ENCODE measurements at places on chromosomes 4 and X.

- no peak for DNase-seq
These were observed 1.2 kb upstream of the TADA2B start for GRCh38 chr4:7041801-7042502.

GRCh38 chr4:41281038-41281634 lies 24.4 kb downstream of the UCHL1 start:
- peak; percentile 75 for DNase-seq

GRCh38 chr4:59956366-59956765 lies 1243.8 kb upstream of the ADGRL3 start:
- no peak for DNase-seq

GRCh38 chr4:176436293-176436973 lies 116.7 kb downstream of the SPCS3 start:
- no peak for DNase-seq

DNA sequence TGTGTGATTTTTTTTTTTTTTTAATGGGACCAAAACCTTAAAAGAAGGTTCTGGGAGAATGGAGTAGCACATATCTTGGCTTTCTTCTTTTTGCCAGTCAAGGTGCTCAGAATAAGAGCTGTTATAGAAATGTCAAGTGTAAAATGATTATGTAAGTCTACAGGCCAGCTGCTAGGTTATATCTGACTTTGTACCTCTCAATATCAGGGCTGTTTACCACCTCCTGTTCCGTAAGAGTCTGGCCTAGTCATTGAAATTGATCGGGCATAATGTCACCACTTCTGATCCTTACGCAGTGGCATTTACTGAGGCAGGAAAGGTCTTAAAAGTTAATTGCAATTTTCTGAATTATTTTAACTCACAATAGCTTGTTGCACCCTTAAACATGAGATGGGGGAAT lies 41.1 kb downstream of the LIMCH1 start:
- no peak for DNase-seq

GRCh38 chrX:9573282-9574106 lies 108.6 kb downstream of the TBL1X start:
- no peak for DNase-seq

GRCh38 chrX:118554511-118554910 lies 58.9 kb downstream of the DOCK11 start:
- no peak for DNase-seq

DNA sequence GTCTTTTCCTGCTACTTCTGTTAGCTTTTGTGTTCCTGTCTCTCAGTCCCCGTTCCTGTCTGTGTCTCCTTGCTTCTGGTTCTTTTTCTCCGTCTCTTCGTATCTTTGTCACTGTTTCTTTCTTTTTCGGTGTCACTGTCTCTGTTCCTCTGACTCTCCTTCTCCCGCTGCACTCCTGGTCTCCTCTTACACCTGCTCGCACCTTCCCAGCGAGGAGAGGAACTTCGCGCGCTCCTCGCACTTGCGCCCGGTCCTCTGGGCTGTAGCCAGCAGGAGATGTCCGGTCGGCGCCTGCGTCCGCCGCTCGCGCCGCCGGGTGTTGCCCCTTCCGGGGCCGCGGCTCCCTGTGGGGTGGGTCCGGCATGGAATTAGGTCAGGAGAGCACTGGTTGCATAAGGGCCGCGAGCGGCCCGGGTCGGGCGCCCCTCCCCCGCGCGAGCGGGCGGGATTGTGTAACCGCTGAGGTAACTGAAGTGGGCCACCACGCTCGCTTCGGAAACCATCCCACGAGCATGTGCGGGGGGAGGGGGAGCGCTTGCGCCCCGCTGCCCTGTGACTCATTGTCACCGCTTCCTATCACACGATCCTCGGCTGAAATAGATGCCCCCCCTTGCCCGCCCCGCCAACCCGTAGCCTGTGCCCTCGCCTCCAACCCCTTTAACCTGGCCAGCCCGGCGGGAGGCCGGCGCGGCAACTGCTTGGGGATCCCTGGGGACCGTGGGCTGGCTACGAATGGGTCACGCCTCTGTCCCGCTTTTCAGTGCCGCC lies 1.6 kb downstream of the LONRF3 start:
- no peak for DNase-seq

- no peak for DNase-seq
These were observed 423.5 kb upstream of the CTSO start for GRCh38 chr4:156377036-156377710.

DNA sequence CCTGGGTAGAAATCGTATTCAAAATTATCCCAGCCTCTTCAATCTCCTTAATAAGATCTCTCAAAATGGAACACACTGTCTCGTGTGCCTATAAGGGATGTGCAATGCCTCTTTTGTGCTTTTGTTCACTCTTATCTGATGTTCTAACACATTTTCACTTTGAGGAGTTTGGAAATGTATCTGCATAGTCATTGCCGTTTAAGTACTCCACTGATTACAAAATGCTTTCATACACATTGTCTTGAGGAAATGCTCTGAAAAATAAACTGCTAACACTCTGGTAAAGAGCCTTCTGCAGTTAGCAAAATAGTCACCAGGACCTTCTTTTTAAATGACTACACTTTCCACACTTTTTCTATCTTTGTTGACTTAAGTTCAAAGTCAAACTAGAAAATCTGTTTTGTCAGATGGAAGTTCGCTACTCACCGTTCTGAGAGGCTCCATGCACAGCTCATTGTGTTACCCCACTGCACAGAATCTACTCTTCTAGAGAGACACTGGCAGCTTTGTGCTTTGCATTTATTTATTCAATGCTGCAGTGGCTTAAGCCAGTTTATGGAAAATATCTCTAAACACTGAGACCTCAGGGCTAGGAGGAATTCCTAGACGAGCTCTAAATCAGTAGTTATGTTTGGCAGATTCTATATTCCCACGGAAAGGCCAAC lies 159.0 kb downstream of the CHIC2 start:
- no peak for DNase-seq

DNA sequence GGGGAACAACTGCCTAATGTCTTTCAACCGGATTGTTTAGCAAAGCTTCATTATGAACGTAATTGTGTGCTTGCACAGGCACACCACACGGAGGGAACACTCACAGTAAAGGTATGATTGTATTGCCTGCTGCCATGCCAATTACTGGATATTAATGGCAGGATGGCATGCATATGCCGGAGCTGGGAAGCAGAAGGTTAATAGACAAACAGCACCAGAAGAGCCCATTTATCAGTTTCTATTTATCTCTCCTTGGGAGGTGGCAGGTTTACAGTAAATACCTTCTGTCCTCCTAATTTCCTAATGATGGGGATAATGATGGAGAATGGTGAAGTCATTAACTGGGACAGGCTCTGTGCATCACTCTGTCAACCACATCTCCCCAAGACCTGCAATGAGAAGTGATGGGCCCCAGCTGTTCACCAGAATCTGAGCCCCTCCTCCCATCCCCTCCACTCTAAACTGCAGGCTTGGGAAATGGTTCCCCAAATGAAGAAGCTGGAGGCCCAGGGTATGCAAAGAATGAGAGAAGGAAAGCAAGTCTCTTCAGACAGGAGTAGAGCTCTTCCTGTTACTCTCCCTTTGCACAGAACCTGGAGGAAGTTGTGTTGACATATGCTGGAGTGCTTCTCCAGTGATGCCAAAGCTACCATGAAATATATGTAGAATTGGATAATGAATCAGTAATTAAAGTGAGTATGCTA lies 160.8 kb downstream of the NAA11 start:
- DNase-seq = no peak

- DNase-seq = no peak
These were observed 288.4 kb downstream of the KLHL4 start for GRCh38 chrX:87805829-87806490.

- DNase-seq = no peak
These were observed 18.2 kb upstream of the COX7B2 start for GRCh38 chr4:46927201-46927600.

DNA sequence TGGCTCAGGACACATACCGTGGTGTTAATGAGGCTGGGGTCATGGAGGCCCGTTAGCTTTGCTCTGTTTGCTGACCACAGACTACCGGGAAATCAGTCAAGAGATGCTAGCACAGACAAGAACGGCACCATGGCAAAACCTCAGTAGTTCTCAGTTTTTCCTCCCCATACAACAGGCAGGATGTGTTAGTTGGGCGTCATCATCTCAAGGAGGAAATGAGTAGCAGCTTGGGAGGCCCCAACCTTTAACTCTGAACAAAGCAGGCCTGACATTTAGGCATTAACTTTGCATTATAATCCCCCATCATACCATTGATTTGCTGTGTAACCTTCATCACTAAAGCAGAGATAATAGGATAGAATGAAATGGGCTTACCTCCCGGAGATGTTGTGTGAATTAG lies 714.2 kb downstream of the RPA4 start:
- DNase-seq = no peak

DNA sequence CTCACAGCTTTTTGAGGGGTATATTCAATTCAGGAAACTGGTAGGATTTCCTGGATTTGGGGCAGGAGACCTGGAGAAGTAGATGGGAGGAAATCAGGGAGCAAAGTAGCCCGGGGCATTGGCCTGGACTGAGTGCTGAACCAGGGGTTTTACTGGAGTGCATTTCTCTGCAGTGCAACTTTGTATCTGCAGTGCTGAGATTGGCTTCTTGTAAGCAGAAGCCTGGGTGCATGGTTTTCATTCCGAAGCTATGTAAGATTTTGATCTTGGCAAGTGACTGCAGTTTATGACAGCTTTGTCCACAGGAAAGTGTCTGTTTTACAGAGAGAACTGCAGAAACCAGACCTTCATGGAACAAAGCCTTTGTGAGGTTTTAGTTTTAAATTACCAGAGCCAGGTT lies 158.3 kb downstream of the SPCS3 start:
- DNase-seq = no peak

GRCh38 chr4:3040452-3041191 lies 33.7 kb downstream of the HTT-AS start:
- DNase-seq = no peak

GRCh38 chr4:169770416-169770815 lies 12.7 kb upstream of the HPF1 start:
- DNase-seq = no peak

GRCh38 chr4:102500352-102500695 lies 835 bp upstream of the NFKB1 start:
- DNase-seq = no peak

DNA sequence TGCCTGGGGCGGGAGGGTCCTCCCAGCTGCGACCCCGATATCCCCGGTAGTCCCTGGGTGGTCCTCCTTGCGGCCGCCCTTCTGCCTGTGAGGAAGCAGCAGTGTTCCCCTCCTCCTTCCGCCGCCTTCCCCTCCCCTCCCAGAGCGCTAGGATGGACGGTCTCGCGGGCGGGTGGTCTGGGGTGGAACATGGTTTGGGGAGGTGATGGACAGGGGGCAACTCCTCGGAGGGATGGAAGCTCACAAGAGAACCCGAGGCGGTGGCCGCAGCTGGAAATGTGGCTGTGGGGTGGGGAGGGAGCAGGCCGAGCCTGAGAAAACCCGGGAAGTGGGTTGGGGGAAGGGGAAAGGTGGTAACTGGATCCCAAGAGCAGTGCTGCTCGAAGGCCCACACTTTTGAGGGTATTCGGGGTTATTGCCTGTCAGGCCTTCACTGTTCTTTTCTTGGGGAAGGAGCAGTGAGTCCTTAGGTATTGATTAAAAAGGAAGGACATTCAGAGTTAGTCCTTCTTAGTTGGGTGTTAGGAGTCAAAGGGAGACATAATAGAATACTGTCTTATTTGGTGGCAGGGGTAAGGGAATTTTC lies 581 bp downstream of the UBE2K start:
- DNase-seq = no peak

- peak; percentile 48 for DNase-seq
These were observed 38.8 kb downstream of the MSN start for GRCh38 chrX:65706041-65706828.

- DNase-seq = peak; percentile 76
These were observed 189.0 kb upstream of the ANXA10 start for GRCh38 chr4:167903291-167903721.

- DNase-seq = no peak
These were observed 907.8 kb downstream of the STPG2 start for GRCh38 chr4:97235521-97235920.

- DNase-seq = no peak
These were observed 21.2 kb downstream of the PPAT start for GRCh38 chr4:56414135-56414670.

GRCh38 chr4:126242679-126243390 lies 928.1 kb downstream of the FAT4 start:
- DNase-seq = no peak

- no peak for DNase-seq
These were observed 71.1 kb downstream of the NSG1 start for GRCh38 chr4:4457803-4458553.

DNA sequence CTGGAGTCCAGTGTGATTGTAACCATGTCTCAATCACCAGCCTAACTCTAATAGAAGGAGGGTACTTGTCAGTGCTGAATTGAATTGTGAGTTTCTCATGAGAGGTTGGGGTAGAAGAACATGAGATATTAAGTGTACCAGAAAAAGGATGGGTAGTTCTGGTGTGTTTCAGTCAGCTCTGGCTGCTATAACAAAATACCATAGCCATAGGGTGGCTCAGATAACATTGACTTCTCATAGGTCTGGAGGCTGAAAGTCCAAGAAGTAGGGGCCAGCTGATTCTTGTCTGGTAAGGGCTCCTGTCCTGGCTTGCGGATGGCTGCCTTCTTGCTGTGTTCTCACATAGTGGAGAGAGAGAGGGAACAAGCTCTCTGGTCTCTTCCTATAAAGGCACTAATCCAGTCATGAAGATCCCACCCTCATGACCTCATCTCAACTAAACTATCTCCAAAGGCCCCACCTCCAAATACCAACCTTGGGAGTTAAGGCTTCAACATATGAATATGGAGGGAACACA lies 35.6 kb upstream of the STX18 start:
- DNase-seq = no peak

DNA sequence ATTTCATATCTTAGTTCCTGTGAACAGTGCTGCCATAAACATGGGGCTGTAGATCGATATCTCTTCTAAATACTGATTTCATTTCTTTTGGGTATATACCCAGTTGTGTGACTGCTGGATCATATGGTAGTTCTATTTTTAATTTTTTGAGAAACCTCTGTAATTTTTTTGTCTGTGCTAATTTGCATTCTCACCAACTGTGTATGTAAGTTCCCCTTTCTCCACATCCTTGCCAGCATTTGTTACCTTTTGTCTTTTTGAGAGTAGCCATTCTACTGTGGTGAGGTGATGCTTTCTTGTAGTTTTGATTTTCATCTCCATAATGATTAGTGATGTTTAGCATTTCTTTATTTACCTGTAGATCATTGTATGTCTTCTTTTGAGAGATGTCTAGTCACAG lies 2086.5 kb upstream of the TENM3 start:
- DNase-seq = no peak

GRCh38 chrX:68411729-68412128 lies 21.6 kb downstream of the OPHN1 start:
- no peak for DNase-seq

DNA sequence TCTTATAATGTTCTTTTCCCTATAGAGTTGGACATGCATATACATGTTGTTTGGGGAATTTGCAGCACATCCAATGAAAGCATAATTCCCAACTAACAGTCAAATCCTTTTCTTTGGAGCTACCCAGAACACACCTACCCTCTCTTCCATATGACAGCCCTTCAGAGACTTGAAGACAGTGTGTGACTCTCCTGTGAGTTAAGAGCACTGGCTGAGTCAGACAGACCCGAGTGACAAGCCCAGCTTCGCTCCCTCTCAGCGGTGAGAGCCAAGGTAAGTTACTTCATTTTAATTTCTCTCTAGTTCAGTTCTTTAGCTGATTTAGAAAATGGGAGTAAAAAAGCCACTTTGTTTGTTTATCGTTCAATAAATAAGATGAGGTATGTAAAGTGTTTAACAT lies 86.3 kb downstream of the RTL9 start:
- no peak for DNase-seq

GRCh38 chr4:41613821-41614220 lies 75.9 kb downstream of the LIMCH1 start:
- DNase-seq = no peak

Measured in Panc1 (cell line).